ENCODE measurements at places on chromosomes 13 and 19.
A peak's percentile ranks its signal among the peaks of the same experiment; 100 is the strongest.

- no peak for DNase-seq
Observed at GRCh38 chr19:42021185-42021584, 27.2 kb upstream of the ATP1A3 start.

DNA sequence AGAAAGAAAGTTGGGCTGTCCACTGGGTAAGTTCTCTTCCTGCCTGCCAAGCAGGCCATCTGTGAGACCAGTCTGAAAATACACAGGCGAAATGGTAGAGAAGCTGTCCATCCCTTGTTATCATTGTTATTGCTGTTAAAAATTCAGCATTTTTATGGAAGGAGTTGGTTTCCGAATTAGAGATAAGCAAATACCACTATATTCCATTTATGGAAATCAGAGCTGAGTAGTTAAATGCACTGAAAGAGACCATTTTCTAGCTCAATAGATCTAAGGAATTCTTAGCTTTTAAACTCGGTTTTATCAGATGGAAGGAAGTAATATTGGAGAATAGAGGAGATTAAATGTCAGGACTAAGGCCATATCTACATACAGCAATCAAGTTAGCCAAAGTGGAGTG is 40.7 kb downstream of the MZT1 start:
- no peak for DNase-seq

DNA sequence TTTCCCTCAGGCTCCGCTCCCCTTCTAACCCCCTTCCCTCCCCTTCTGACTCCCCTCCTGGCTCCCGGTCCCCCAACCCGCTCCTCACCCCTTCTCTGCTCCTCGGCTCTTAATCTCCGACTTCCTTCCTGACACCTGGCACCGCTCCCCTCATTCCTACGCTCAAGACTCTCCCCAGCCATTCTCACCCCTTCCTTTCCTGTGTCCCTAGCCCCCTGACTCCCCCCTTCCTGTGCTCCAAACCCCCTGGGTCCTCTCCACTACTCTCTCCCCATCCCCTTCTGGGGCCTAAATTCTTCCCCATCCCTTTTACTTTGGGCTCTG is 658 bp downstream of the CLPP start:
- DNase-seq: no peak

DNA sequence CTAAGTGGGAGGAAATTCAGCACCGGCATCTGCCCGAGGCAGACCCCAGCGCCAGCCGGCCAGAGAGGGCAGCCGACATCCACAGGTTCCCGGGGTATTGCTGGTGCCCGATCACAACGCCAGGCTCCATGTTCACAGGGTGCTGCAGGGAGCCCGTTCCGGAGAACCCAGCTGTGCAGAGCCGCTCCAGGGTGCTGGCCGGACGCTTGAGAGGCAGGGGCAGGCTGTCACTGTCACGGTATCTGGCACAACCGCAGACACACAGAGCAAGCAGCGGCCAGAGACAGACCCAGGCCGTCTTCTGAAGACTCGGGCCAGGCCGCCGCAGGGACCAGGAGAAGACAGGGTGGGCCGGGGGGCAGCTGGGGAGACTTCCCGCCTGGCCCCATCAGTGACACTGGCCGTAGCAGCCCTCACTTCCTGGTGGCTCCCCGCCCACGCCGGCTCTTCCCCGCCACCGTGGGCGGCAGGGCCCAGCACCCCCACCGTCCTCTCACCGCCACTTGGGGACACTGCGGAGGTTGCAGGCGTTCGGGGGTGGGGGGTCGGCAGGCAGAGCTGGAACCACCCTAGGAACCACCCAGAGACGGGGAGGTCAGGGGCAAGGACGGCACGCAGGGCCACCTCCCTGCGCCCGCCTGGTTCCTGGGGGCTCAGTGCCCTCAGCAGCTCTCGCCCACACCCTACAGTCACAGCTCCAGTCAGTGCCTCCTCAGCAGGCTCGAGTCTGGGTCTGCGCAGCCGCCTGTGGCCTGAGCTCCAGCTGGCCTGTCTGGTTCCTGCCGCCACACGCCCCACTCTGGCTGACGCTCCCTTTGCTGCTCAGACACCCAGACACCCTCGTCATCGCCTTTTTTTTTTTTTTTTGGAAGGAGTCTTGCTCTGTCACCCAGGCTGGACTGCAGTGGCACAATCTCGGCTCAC is 3.8 kb downstream of the RNF126 start:
- DNase-seq: peak; percentile 50

DNA sequence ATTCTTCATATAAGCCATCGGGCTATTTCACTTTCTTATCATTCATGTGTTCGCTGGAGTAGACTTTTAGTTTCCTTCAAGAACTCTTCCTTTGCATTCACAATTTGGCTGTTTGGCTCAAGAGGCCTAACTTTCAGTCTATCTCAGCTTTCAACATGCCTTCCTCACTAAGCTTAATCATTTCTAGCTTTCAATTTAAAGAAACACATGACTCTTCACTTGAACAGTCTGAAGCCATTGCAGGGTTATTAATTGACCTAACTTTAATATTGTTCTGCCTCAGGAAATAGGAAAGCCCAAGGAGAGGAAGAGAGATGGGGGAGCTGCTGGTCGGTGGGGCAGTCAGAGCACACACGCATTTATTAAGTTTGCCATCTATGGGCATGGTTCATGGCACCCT is 158.1 kb downstream of the SUCLA2 start:
- no peak for DNase-seq

DNA sequence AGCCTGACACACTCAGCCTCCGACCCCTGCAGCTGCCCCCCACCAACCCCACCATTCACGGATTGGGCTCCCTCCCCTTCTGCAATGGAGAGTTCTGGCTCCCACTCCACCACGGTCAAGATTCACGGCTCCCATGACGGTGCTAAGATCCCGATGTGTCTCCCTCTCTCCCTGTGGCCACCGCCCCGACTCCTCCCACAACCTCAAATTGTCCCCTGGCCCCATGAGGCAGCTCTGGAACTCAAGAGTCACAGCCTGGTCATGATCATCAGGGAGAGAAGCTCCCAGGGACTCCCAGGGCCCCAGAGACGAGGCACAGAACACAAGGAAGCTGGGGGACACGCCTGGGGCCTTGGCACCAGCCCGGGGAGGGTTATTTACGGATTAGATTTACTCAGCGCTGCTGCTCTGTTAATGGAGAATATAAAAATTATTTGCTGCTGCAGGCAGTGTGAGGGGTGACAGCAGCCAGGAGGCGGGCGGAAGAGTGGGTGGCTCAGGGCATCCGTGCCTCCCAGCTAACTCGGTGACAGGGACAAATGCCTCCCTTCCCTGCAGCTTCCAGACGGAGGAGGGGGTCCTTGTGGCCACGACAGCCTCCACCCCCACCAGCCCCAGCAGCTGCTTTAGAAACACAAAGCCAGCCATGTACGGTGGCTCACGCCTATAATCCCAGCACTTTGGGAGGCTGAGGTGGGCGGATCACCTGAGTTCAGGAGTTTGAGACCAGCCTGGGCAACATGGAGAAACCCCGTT is 184.2 kb downstream of the PTPRS start:
- DNase-seq: no peak

GRCh38 chr13:35449821-35450220 is 26.7 kb downstream of the MAB21L1 start:
- DNase-seq: no peak

- DNase-seq: peak; percentile 100
Observed at GRCh38 chr19:42396381-42397262, 6.5 kb upstream of the CNFN start.

- DNase-seq: no peak
Observed at GRCh38 chr13:94534166-94534565, 54.7 kb upstream of the DCT start.

DNA sequence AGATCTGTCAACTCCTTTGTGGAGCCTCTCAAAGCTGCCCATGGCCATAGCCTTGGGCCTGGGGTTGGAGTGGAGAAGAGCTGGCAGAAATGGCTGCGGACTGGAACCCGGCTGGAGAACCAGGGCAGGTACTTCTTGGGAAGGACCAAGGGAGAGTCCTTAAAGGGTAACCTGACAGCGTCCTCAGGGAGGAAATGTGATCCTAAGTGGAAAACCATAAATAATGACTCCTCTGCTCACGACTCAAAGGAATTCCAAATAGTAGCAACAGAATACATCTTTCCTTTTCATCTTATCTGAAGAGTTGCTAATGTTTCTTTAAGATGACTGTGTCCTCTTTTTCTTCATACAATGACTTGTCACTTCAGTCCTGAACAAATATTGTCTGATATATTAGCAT is 41.0 kb downstream of the RAP2A start:
- no peak for DNase-seq

GRCh38 chr13:32663660-32664059 is 77.4 kb downstream of the PDS5B start:
- DNase-seq: no peak

DNA sequence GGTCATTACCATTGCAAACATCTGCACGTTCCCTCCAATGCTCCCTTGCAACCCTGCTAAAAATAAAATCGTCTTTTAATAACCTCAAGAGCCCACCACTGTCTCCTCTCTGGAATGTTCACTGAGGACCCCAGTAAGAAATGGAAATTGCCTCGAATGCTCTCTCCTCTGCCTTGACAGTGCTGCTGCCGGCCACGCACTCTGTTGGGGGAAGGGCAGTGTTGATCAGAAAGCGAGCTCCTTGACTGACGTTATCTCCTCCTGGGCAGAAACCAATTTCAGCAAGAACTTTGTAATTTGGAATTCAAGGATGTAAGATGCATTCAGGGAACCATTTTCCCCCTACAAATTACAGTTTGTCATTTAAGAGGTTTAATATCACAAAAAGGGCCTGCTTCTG is 718.5 kb downstream of the UQCRFS1 start:
- no peak for DNase-seq

GRCh38 chr19:20840371-20840770 is 64.3 kb downstream of the ZNF66 start:
- no peak for DNase-seq

GRCh38 chr13:66180836-66181235 is 1049.3 kb downstream of the PCDH9 start:
- no peak for DNase-seq

DNA sequence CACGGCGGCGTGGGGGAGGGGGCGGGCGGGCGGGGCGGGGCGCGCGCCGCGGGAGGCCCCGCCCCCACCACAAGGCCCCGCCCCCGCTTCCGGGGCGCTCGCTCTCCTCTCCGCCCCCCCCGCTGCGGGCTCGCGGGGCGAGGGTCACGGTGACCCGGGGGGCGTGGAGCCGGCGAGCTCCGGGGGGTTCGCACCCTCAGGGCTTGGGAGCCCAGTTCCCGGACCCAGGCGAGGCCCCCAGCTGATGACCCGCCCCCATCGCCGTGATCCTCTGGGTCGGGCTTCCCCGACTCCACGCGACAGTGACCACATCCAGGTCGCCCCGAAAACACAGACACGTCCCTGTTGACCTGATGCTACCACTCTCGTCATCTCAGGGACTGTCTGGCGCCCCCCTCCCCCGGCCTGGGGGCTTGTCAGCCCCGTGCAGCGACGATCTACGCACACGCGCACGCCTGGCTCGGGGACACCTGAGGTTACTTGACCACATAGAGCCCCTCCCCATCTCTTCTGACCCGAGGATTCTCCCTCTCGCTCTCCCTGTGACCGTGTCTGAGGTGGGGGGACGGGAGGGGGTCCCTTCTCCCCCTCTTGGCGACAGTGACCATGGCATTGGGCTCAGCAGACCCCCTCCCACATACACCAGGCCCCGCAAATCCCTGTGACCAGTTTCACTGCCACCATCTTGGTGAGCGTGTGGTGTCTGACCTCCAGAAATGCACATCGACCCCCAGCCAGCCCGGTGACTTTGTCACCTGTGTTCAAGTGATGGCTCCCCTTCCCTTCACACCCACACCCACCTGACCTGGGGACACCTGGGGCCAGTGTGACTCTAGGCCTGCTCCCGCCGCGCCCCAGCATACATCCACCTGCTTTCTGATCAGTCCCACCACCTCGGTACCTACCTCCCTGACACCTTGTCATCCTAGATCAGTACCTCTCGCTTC is 670 bp downstream of the MAP2K7 start:
- no peak for DNase-seq

GRCh38 chr19:42115705-42116104 is 16.5 kb downstream of the POU2F2 start:
- DNase-seq: no peak

- DNase-seq: no peak
Observed at GRCh38 chr19:13056052-13056660, 46.5 kb downstream of the LYL1 start.

DNA sequence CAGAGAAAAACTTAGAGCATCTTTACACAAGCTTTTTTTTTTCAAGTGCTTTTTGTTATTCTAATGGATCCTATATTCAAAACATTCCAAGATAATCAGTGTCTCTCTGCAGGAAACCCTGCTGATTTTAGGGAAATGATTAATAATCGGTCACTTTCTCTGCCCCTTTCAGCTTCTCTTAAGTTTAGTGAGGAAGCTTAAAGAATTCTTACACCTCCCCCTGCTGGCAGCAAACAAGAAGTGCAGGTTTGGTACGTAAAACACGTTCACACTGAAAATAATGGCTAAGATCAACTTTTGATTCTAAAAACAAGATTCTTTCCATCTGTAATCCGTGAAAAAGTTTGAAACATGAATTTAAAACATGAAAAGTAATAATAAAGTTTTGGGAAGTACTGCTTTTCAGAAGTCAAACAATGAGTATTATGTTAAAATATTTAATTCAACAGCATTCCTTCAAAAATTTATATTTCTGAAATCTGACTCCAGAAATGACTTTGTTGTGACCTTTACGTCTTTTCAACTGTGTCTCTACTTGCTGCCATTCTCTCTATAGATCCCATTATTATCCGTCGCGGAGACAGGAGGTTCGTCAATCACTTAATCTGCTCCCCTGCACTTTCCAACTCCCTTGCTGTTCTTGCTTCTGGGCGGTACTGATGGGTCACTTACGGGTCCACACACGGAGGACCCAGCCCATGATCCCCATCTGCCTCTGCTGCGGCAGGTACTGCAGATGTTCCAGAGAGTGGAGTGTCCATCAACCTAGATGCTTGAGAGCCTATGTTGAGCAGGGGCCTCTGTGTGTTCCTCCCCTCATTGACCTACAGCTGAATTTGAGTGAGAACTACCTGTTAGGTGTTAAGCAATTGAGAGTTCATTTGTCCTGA is 203.1 kb upstream of the EDNRB start:
- peak; percentile 66 for DNase-seq

DNA sequence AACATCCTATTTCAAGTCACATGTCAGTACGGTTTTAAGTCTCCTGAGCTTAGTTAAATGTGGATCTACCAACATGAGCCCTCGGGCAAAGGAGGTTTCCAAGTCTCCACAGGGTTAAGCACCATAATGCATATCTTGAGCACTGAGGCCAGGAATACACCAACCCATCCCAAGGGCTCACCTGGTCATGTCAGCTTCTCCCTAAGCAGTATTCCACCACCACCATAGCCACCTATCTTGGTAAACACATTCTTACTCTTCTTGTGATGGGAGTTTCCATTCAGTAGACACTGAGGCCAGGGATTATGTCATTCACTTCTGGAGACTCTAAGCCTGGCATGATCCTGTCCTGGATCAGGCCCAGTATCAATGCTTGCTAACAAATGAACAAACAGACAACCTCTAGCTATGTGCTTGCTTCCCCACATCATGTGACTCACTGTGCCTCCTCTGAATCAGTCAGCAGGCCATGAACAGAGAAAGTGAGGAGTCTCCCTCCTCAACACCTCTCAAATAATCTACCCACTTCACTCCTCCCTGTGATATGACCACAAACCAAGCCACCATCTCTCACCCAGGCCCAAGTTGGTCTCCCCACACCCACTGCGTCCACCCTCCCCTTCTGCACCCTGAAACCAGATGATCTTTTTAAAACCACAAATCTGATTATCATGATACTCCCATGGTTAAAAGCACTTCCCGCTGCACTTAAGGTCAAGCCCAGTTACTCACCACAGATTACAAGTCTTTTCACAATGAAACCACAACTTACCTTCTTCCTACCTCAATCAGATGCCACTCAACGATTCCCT is 5.8 kb downstream of the PEG3 start:
- peak; percentile 61 for DNase-seq

Data from MV-4-11 (cell line).